Osteocyte (in vitro differentiated cells): ENCODE measurements at places on chromosomes 12 and 14.

GRCh38 chr12:132327336-132328171 is 1.8 kb downstream of the GALNT9 start:
- no peak for DNase-seq

DNA sequence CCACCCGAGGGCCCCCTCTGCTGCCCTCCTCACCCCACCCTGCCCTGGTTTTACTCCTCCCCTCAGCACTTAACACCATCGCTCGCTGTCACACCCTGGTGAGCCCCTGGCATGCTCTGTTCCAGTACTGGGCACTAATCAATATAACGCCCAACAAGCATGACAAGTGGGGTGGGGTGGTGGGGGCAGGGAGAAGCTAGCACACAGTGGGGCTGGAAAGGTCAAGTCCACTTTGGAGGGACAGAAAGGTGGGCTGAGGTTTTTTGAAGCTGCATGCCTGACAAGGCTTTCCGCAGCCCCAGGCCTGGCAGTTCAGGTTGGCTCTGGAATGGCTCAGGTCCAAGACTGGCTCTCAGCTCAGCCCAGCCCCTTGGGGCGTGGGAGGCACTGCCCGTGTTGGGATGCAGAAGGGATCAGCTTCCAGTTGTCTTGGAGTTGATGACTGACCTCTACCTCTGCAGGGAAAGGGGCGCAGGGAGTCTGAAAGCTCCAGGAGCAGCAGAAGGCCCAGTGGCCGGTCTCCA is 34.1 kb downstream of the PLEKHG3 start:
- no peak for DNase-seq

- DNase-seq, result no peak
Measured at GRCh38 chr12:127310548-127310947, 956.4 kb upstream of the TMEM132C start.

GRCh38 chr14:32286602-32287001 is 42.5 kb upstream of the AKAP6 start:
- no peak for DNase-seq

GRCh38 chr12:26921886-26922285 is 15.9 kb downstream of the INTS13 start:
- no peak for DNase-seq

- no peak for DNase-seq
Measured at GRCh38 chr14:20827326-20827725, 24.7 kb upstream of the RNASE1 start.

DNA sequence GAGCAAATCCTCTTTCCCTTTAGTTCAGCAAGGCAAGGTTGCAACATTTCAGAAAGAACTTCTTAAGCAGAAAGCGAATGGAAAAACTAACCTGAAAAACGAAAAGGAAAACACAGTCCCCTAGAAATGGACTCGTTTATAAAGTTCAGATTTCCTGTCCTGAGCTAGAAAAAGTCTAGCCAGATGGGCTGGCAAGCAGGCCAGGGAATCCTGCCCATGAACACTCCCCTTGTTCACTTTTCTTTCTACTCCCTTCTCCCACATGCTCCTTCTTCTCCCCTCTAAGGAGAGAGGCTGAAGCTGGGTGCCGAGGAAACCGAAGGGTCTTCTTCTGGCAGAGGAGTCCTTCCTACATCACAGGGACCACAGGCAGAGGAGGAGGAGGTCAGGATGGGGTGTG is 27.1 kb downstream of the LTBP2 start:
- DNase-seq, result no peak

DNA sequence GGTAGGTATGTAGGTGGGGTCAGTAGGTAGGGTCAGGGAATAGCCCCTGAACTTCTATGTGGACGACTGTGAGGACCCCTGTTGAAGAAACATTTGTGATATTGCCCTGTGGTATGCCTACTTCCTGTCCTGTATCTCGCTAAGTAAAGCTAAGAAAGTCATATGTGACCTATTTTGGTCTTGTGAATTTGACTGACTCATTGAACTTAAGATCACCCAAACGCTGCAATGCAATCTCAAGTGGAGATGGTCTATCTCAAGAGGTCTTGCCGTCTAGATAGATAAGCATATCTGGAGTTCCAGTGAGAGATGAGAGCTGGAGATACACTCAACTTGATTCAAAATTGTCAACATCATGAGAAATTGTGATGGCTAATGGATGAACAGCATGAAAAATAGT is 73.8 kb downstream of the TRAFD1 start:
- DNase-seq, result no peak
